ENCODE measurements at places on chromosomes 2 and 18.

DNA sequence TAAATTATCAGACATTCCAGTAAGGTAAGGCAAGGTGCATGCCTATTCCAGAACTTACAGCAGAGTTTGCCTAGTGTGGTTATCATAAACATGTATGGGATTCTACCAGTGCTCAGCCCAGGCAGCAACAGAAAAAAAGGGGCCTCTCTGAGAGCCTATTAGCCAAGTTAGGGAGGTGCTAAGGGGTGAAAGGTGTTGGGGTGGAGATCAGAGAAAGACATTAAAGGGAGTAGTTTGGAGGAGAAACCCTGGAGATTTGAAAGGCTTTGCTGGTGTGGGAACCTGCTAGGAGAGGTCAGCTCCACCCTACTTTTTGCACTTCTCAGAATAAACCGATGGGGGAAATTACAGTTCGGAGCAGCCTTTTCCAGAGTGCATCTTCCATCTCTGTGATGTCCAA lies 2.9 kb downstream of the ARPC2 start:
- DNase-seq: no peak

DNA sequence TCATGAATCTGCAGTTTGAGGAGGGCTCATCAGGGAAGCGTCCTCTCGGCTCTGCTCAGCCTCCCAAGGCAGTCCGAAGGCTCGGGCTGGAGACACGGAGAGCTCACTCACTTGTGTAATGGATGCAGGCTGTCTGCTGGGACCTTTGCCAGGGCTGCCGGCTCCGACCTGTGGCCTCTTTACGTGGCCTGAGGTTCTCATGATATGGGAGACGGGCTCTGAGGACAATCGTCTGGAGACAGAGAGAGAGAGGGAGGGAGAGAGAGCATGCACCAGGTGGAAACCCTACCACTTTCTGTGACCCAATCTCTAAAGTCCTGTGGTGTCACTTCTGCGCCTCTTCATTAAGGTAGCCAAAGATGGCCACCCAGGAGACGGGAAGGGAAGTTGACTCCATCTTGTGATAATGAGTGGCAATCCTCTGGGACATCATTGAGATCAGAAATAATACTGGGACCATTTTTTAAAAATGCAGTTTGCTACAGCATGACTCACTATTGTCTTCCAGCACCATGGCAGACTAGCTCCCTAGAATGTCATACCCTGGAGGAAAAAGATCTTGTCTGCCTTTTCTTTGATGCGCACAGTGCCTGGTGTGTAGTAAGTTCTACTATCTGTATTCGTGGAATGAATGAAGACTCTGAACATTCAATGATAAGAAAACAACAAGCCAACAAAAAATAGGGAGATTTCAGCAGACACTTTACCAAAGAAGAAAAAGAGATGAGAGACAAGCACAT lies 60.2 kb downstream of the CD8B2 start:
- no peak for DNase-seq

DNA sequence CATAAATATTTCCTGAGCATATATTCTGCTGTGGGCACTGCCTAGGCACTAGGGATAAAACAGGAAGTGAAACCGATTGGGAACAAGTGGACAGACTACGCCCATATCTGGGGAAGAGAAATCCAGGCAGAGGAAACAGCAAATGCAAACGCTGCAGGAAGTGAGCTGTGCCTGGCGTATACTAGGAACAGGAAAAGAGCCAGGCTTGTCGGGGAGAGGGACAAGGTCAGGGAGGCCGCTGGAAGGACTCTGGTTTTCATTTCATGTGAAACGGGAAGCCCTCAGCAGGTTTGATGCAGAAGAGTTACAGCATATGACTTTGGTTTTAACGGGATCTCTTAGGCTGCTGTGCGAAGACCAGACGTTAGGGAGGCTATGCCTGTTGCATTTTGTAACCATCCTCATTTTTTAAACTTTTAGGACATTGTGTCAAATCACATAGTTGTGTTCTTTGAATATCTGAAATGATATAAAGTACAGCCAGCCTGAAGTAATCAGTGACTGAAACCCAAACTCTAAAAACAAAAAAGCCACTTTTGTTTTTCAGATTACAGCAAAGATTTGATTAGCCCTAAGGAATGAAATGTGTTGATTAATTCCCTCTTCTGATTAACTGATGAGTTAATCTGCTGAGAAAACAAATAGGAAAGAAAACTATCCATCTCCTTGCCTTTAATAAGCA lies 110.2 kb upstream of the PIEZO2 start:
- DNase-seq: no peak

DNA sequence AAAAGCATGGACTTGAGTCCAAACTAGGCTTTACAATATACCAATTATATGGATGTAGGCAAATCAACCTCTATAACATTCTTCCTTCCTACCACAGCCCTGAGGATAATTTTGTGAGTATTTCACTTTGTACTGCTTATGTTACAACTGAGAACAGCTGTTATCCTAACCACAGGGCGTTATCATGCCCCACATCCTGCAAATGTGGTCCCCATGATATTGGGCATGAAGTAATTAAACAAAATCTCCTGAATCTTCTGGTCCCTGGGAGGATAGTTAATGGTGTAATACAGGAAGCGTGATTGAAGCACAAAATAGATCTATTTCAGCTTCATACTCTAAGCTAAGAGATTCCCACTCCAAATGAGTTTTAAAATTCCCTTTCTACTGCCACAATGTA lies 223.6 kb downstream of the CDH20 start:
- no peak for DNase-seq

GRCh38 chr2:130963849-130964793 lies 127.4 kb downstream of the ARHGEF4 start:
- no peak for DNase-seq

DNA sequence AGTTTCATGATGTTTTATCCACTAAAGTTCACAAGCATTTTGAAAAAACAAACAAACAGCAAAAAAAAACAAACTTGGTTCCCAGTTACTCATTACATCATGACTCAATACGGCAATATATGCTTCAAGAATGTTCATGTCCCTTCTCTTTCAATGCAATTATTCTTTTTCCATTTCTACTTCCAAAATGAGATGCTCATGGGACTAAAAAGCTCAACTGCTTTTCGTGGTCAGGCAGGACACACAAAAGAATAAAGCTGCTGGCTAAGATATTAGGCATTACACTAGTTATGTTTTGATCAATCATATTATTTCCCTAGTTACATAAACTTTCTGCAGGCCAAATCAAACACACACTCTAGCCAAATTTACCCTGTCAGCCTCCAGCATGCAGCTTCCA lies 301.3 kb downstream of the EPHA4 start:
- no peak for DNase-seq

Data from Caki2 (cell line).